ENCODE measurements at places on chromosomes 1 and 21. TPM values are rescaled to one million over a fixed set of nuclear protein-coding genes. Genes with fewer than 3 reads are reported as not detected.

GRCh38 chr21:35259457-35259856 lies 210.4 kb upstream of the RUNX1 start:
- no peak overlapping the region for H3K4me3 ChIP-seq
- H3K27ac ChIP-seq: no peak overlapping the region
- peaks cover 10% of the 10 kb centered on the region for H3K4me1 ChIP-seq

The TXNIP gene
- 303 TPM for polyA plus RNA-seq

DNA sequence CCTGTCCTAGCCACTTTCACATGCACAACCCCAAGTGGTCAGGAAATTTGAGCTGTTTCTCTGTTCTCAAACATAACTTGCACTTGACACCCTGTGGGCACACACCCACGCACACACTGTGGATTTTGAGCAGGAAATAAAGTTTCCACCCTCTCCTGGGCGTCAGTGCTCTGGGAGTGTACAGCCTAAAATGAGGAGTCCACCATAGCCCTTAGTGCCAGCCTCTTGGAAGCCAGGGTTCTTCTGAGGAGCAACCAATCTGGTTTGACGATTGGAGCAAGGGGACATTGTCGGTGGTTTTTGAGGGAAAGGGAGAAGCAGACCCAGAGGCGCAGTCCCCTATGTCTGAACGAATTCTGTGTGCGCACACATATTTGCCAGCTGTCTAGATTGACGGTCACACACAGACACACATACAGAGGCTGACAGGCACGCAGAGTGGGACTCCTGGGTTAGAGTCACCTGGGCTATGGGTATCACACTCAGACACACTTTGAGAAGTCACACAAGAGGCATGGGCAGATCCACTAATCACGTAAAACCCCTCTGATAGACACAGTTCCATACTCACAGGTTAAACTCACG lies 2.7 kb downstream of the DMBX1 start:
- no peak overlapping the region for H3K4me3 ChIP-seq
- peaks cover 6% of the 10 kb centered on the region for H3K4me1 ChIP-seq
- H3K27me3 ChIP-seq: peaks cover 97% of the 10 kb centered on the region
- DNase-seq: no peak
- H3K36me3 ChIP-seq: no peaks in the 10 kb centered on the region
- no peak overlapping the region for H3K27ac ChIP-seq

DNA sequence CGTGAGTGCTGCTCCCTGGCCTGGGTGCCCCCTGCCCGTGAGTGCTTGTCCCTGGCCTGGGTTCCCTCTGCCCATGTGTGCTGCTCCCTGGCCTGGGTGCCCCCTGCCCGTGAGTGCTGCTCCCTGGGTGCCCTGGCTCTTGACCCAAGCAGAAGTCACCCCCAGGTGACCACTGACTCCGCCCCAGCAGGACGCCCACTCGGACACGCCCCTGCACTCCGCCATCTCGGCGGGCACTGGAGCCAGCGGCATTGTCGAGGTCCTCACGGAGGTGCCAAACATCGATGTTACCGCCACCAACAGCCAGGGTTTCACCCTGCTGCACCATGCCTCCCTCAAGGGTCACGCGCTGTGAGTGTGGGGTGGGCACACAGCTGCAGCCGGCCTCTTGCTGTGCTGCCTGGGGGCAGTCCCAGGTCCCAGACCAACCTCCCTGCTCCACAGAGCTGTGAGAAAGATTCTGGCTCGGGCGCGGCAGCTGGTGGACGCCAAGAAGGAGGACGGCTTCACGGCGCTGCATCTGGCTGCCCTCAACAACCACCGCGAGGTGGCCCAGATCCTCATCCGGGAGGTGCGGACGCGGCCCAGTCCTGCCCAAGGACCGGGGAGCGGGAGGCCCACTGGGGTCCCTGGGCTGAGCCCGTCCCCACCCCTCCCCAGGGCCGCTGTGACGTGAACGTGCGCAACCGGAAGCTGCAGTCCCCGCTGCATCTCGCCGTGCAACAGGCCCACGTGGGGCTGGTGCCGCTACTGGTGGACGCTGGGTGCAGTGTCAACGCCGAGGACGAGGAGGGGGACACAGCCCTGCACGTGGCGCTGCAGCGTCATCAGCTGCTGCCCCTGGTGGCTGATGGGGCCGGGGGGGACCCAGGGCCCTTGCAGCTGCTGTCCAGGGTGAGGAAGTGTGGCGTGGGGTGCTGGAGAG lies 3.9 kb upstream of the MMP23B start:
- H3K27ac ChIP-seq: no peak overlapping the region
- DNase-seq: no peak
- peaks cover 20% of the 10 kb centered on the region for H3K4me1 ChIP-seq
- no peak overlapping the region for H3K4me3 ChIP-seq
- peaks cover 35% of the 10 kb centered on the region for H3K27me3 ChIP-seq

DNA sequence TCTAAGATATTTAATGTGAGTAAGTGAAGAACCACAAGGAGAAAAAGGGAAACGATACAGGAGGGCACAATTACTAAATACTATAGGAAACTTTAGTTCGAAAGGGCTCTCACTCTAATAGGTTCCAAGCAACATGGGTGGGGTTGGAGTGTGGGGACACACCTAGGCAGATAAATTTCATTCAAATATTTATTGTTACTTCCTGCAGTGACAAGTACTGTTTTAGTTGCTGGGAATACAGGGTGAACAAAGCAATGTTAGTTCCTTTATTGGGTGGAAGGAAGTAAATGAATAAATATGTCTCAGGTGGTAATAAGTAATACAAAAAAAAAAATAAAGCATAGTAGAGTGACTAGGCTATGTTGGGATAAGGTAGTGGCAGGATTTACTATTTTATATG lies 73.2 kb upstream of the B3GALT2 start:
- no peaks in the 10 kb centered on the region for H3K27me3 ChIP-seq
- H3K36me3 ChIP-seq: peaks cover 5% of the 10 kb centered on the region

DNA sequence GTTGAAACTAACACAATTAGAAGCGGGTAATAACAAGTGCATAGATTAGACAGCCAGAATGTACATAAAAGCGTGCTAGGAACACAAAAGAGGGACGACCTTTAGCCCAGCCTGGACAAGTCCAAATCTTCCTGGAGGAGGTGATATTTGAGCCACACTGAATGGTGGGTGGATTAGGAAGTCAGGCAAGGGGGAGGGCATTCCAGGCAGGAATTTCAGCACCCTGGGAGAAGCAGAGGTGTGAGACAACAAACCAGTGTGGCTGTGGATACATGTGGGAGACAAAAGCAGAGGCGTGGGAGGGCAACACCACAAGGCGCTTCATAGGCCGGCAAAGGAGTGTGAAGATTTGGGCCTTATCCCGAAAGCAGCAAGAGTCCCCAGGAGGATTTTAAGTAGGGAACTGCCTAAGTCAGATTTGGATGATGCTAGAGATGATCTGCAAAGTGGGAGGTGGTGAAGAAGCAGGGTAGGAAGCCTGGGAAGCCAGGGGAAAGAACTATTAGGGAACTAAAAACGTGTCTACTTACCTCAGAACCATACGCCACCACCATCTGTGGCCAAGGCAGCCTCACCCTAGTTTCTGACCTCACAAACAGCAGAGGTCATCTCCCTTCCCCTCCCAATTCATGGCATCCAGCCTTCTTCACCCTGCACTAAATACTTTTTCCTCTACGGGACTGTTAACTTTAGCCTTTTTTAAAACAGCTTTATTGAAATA lies 81.8 kb downstream of the GLUL start:
- no peaks in the 10 kb centered on the region for H3K36me3 ChIP-seq
- DNase-seq: peak; percentile 43
- no peaks in the 10 kb centered on the region for H3K27me3 ChIP-seq
- no peaks in the 10 kb centered on the region for H3K4me1 ChIP-seq
- H3K4me3 ChIP-seq: no peak overlapping the region
- H3K27ac ChIP-seq: no peak overlapping the region

DNA sequence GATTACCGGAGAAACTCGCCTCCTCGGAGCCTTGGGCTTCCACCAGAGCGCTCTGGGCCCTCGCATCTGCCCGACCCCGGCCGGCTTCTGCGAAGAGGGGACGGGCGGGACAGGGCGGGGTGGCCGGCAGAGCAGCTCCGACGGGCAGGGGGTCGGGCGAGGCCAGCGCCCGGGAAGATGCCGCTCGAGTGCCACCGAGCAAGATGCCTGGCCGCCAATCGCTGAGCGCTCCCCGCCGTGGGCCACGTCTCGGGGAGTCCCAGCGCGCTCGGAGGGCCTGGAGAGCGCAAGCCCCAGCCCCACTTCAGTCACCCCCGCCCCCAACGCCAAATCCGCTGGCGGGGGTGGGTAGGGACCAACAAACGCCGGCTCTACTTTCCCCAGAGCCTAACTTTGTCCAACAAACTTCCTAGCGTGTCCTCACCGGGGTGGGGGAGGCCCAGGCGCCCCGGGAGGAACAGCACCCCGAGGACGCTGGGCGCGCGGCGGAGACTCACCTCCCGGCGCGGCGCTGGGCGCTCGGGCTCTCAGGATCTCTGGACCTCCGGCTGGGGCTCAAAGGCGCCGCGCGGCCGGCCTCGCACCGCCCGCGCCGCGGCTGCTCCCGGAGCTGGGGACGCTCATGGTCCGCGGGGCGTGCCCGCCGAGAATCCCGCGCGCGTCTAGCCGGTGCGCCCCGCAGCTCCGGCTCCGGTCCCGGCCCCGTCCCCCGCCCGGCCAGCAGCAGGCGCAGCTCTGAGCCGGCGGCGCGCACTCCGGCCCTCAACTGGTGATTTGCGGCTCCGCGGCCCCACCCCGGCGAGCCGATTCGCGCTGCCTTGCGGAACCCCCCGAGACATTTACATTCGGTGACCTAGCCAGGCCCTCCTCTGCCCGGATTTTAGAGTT lies at the start of gene BCAR3:
BCAR3 (minus strand) TSS at position 737 of the 888 bp plus-strand sequence. CDS start 6,907 bp downstream, outside the sequence.
- no peaks in the 10 kb centered on the region for H3K4me1 ChIP-seq
- H3K4me3 ChIP-seq: peak within 1 kb of the TSS; percentile 42
- no peak within 1 kb of the TSS for H3K27ac ChIP-seq
- H3K27me3 ChIP-seq: peaks cover 41% of the 10 kb centered on the region
- DNase-seq: peak; percentile 75

DNA sequence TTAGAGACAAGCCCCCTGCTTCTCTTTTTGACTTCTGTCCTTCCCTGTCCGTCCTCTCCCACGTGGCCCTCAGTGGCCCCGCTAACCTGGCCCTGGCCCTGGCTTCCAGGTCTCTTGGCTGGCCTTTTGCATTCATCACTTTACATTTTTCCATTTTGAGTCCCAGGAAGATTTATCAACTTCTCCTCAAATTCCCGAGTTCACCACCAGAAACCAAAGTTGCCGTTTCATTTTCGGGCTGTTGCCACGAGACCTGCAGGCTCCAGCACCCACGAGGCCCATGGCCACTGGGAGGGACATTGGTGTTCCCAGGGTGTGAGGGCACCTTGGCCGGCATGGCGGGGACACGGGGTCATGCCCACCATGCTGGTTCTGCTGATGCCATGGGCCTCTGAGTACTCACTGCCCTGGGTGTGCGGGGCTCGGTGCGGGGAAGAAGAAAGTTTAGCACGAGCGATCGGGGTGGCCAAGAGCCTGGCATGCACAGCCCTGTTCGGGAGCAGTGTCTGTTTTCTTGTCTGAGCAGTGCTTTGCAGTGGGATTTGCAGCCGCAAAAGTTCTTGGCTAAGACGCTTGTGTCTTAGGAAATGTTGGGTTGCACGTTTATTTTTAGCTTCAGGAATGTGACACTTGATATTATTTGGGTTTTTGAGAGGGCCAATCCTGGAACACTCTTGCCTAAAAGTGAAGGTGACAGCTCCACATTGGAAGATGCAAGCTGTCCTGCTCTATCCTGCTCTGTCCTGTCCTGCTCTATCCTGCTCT lies 40.4 kb upstream of the ADARB1 start:
- peak overlapping the region; percentile 71 for H3K27ac ChIP-seq
- no peak for DNase-seq
- no peak overlapping the region for H3K4me3 ChIP-seq
- peaks cover 29% of the 10 kb centered on the region for H3K4me1 ChIP-seq

DNA sequence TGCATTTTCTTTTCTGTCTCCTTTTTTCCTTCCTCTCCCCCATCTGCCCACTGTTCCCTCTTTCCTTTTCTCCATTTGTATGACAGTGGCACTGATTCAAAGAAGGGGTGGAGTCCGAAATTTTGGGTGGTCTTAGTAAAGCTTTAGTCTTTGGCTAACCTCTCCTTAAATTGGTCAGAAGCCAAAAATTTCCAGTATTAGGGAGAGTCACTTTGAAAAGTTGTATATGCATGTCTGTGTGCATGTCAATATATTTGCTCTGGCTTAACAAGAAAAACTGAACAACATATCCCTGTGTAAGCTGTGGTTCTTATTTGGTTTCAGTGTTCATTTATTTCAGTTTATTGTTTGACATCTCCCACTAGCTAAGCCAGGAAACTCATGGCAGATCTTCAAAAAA lies 314.8 kb upstream of the CXADR start:
- H3K4me3 ChIP-seq: no peak overlapping the region
- H3K27me3 ChIP-seq: no peaks in the 10 kb centered on the region
- H3K27ac ChIP-seq: no peak overlapping the region
- DNase-seq: no peak

The ASTN1 gene
- 9.3 TPM for polyA plus RNA-seq

DNA sequence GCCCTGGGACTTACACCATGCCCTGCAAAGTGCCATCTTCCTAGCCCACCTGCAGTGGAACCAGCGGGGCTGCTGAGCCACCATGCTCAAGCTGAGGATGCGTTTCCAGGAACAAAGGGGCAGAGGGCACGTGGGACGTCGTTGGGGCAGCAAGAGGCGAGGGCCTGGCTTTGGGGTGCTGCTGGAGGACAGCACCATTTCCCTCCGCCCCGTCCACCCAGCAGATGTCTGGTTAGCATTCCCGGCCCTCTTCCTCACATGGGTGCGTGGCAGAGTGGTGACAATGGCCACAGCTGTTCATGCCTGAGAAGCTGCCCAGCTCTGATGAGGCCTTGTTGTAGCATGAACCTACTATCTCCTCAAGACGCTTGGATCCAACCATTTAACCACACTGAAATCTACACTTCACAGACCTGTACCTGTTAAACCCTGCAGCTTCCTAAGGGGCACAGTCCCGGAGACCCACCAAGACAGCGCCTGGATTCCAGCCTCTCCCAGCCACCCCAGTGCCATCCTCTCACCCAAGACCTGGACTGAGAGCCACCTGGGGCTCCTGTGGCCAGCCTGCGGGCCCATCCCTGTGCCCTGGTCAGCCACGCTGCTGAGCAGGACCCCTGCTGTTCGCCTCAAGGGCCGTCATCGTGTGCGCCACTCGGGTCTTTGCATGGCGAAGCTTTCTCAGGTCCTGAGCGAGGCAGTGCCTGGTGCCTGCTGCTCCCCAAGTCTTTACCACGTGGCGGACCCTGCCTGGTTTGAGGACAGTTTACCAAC lies 33.2 kb downstream of the SLC45A1 start:
- no peaks in the 10 kb centered on the region for H3K27me3 ChIP-seq
- DNase-seq: no peak
- no peak overlapping the region for H3K4me3 ChIP-seq
- peak overlapping the region; percentile 54 for H3K27ac ChIP-seq

The NTPCR gene
- 154 TPM for polyA plus RNA-seq

The FCAMR gene
- not detected for polyA plus RNA-seq
